ENCODE measurements at places on chromosomes 7 and 10.
A peak's percentile ranks its signal among the peaks of the same experiment; 100 is the strongest.

DNA sequence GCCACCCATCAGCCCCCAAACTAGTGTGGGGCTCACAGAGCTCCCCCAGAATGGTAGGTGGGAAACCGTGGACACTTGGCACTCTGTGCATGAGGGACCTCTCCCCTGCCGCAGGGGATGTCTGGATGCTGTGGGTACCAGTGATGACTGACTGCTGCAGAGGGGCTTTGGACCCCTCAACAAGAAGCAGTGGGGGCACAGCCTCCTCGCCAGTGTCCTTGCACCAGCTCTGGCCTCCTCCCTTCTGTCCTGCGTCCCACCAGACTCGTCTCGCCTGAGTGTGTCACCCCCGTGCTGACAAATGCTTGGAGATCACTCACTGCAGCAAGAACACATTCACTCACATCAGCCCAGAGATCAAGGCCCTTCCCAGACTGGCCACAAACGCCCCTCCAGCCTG lies 37.3 kb upstream of the R3HCC1L start:
- H3K4me1 ChIP-seq: no peaks in the 10 kb centered on the region
- H3K36me3 ChIP-seq: no peaks in the 10 kb centered on the region
- H3K27ac ChIP-seq: no peak overlapping the region
- H3K4me3 ChIP-seq: no peak overlapping the region
- peaks cover 9% of the 10 kb centered on the region for H3K27me3 ChIP-seq

DNA sequence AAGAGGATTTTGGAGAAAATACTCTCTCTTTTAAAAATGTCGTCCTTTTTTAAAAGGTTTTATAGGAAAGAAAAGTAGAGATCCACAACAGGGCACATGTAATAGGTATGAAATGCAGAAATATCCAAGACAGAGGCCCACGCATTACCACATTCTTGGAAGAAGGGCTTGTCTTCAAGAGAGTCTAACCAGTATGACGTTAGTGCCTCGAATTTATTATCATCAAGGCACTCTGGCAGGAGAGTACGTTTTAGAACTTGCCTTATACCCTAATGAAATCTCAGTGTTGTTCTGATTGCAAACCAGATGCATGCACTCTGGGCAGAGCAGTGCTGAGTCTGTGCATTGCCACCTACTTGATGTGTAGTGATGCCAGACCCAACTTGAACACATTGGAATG lies 342.6 kb upstream of the NFE2L3 start:
- H3K27me3 ChIP-seq: no peaks in the 10 kb centered on the region
- DNase-seq: no peak
- no peaks in the 10 kb centered on the region for H3K36me3 ChIP-seq
- H3K4me3 ChIP-seq: no peak overlapping the region
- no peak overlapping the region for H3K27ac ChIP-seq

GRCh38 chr10:78856421-78856820 lies 212.3 kb upstream of the ZMIZ1 start:
- no peak overlapping the region for H3K4me3 ChIP-seq
- H3K27me3 ChIP-seq: no peaks in the 10 kb centered on the region
- no peak for DNase-seq
- H3K27ac ChIP-seq: no peak overlapping the region
- no peaks in the 10 kb centered on the region for H3K4me1 ChIP-seq

- DNase-seq: no peak
- H3K27me3 ChIP-seq: no peaks in the 10 kb centered on the region
- H3K4me1 ChIP-seq: peaks cover 9% of the 10 kb centered on the region
Measured at GRCh38 chr10:61939902-61940301, 38.4 kb downstream of the ARID5B start.

GRCh38 chr10:4384245-4384644 lies 441.8 kb upstream of the AKR1E2 start:
- DNase-seq: no peak
- H3K4me3 ChIP-seq: no peak overlapping the region
- H3K27me3 ChIP-seq: no peaks in the 10 kb centered on the region
- no peak overlapping the region for H3K27ac ChIP-seq
- H3K36me3 ChIP-seq: no peaks in the 10 kb centered on the region

DNA sequence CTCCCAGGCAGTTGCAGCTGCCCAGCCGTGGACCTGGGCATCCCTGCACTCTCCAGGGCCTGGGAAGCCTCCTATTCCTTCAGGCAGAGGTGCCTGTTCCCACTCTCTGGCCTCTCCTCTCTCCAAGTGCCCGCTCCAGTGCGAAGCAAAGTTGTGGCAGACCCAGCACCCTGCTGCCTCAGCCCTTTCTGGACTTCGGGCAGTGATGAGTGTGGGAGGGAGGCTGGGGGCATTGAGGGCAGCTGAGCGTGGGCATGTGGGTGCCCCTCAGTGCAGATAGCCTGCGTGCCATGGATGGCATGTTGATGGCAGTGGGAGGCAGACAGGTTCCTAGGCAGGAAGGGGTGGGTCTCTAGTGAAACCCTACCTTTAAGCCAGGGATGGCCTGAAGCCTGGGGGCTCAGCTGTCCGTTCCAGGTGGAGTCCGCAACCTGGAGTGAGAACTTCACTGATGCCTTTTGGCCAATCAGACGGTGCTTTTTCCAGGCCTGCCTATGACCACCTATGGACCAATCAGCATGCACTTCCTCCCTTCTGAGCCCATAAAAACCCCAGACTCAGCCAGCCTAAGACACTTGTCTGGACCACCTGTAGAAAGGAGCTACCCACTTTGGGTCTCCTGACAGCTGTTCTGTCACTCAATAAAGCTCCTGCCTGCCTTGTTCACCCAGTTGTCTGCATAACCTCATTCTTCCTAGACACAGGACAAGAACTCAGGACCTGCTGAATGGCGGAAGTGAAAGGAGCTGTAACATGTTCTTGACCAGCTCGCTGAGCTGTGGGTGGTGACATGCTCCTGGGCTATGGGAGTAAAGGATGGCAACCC lies 26.1 kb downstream of the SVIL start:
- no peak overlapping the region for H3K4me3 ChIP-seq
- no peaks in the 10 kb centered on the region for H3K4me1 ChIP-seq
- H3K36me3 ChIP-seq: no peaks in the 10 kb centered on the region
- DNase-seq: no peak
- no peaks in the 10 kb centered on the region for H3K27me3 ChIP-seq
- H3K27ac ChIP-seq: no peak overlapping the region

DNA sequence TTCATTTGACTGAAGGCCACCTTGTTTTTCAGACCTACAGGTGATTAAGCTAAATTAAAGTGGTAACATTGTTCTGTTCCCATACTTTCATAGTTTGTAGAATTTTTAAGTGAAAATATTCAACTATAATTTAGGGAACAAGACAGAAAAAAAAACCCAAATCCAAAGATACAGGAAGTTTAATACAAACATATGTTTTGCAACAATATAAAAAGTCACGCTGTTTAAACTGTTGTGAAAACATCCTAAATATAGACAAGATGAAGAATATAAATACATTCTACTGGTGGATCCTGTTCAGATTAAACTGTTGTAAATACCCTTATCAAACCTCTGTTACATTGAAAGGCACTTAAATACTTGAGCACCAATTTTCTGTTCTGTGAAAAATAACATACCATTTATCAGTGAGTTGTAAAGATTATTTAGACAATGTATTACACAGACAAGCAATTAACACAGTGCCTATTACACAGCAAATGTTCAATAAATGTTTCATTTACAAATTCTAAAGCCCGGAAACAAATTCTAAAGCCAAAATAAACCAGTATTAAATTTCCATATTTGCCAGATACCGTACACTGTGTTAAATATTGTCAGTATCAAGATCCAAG lies 14.2 kb downstream of the ASZ1 start:
- no peak for DNase-seq
- H3K36me3 ChIP-seq: no peaks in the 10 kb centered on the region
- H3K27me3 ChIP-seq: no peaks in the 10 kb centered on the region
- H3K27ac ChIP-seq: no peak overlapping the region
- no peaks in the 10 kb centered on the region for H3K4me1 ChIP-seq

DNA sequence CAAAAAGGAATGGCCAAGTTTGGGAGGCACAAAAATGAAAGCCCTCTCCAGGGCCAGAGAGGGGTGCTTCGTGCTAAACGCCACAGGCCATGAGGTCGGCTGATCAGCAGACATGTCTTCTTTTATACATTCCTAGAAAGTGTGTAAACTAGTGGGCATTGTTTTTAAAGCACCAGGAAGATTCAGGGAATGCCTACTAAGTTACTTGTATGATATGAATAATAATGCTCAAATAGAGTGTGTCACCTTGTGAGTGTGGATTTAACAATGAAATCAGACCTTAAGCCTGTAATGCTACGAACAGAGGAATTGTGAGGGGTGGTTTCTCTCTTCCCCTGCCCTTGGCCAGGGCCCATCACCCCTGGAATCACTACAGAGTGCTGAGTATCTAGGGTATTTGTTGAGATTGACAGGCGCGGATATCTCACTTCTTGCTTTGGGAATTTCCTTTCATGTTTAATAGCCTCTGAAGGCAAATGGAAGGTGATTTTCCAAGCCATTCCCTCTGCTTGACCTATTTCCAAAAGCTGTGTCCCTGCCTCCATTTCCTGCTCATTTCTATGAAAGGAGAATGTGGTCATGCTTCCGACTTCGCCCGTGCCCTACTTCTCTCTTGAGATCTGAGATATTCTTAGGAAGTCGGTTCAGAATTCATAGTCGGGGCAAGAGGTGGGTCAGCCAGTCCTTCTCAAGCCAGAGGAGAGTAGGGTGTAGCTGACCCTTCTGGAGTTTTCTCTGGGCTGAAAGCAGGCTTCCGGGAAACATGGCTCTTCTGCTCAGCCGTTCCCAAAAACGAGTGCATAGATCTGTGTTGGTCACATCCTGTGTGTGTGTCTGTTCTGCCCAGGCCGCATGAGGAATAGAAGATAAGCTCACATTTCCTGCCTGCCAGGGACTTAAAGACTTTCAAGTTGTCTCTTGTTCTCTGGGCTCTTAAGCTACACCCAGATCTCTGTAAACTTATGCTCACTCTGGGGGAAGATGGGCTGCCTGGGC lies 167.8 kb upstream of the ITGB1 start:
- no peak overlapping the region for H3K4me3 ChIP-seq
- no peaks in the 10 kb centered on the region for H3K4me1 ChIP-seq
- no peak for DNase-seq
- no peaks in the 10 kb centered on the region for H3K36me3 ChIP-seq
- peak overlapping the region; percentile 34 for H3K27ac ChIP-seq
- no peaks in the 10 kb centered on the region for H3K27me3 ChIP-seq

- H3K27ac ChIP-seq: peak overlapping the region; percentile 100
- peaks cover 10% of the 10 kb centered on the region for H3K4me1 ChIP-seq
- H3K36me3 ChIP-seq: no peaks in the 10 kb centered on the region
- H3K27me3 ChIP-seq: no peaks in the 10 kb centered on the region
- peak; percentile 82 for DNase-seq
Measured at GRCh38 chr10:3783682-3784432, 1.2 kb downstream of the KLF6 start.

DNA sequence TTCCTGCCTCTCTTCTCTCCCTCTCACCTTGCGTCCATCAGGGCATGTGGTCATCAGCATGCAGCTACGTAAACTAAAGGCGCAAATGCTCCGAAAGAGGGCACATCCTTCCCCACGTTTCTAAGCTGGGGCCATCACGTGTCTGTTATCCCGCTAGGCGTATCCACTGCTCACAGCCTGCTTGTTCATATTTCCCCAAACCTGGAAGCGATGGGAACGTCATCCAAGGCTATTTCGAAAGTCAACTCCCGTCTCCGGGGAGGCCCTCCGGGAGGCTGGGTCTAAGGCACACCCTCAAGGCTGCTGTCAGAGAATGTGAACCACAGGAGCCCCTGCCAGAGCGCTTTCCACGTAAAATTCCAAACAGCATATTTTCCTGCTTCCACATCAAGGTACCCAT lies 199.2 kb downstream of the DIP2C start:
- no peaks in the 10 kb centered on the region for H3K36me3 ChIP-seq
- no peaks in the 10 kb centered on the region for H3K27me3 ChIP-seq
- DNase-seq: no peak
- H3K27ac ChIP-seq: no peak overlapping the region
- H3K4me3 ChIP-seq: no peak overlapping the region

DNA sequence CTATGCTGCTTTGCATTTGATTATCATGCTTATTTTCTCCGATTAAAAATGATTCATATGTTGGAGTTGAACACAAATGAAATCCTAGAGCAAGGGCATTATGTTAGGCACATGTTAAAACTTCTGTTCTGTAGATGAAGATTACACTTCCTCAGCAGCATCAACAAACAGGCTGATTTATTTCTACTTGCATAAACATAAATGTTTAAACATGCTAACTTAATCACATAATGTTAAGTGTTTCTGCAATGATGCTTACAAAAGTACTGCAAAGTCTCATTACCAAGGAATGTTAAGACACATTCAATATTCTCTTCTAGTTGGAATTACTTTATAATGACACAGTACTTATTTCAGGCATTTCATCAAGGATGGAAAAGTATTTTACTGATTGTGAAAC lies 770.8 kb downstream of the ANKRD7 start:
- DNase-seq: no peak
- H3K27ac ChIP-seq: no peak overlapping the region
- H3K4me1 ChIP-seq: no peaks in the 10 kb centered on the region
- H3K4me3 ChIP-seq: no peak overlapping the region
- no peaks in the 10 kb centered on the region for H3K27me3 ChIP-seq
- peaks cover 3% of the 10 kb centered on the region for H3K36me3 ChIP-seq

- no peaks in the 10 kb centered on the region for H3K36me3 ChIP-seq
- no peak overlapping the region for H3K27ac ChIP-seq
- no peak for DNase-seq
- no peak overlapping the region for H3K4me3 ChIP-seq
Measured at GRCh38 chr7:29345590-29345989, 151.0 kb downstream of the CHN2 start.

Measured in breast epithelium (tissue), 4 donors.